ENCODE measurements at places on chromosomes 4 and X. TPM values are rescaled to one million over a fixed set of nuclear protein-coding genes. Genes with fewer than 3 reads are reported as not detected.

The XG gene
- not detected for total RNA-seq

The FGB gene
- not detected for total RNA-seq

The NUDT10 gene
- 2.0 TPM for total RNA-seq

The MAOA gene
- 6.3 TPM for total RNA-seq

The SMIM43 gene
- total RNA-seq = not detected

The MYOZ2 gene
- total RNA-seq = not detected

The SGMS2 gene
- total RNA-seq = 0.22 TPM

The TMEM31 gene
- total RNA-seq = 0.46 TPM

The KIT gene
- total RNA-seq = 0.07 TPM

GRCh38 chrX:69222103-69223090 lies 57.1 kb upstream of the PJA1 start:
- DNase-seq = peak; percentile 77

DNA sequence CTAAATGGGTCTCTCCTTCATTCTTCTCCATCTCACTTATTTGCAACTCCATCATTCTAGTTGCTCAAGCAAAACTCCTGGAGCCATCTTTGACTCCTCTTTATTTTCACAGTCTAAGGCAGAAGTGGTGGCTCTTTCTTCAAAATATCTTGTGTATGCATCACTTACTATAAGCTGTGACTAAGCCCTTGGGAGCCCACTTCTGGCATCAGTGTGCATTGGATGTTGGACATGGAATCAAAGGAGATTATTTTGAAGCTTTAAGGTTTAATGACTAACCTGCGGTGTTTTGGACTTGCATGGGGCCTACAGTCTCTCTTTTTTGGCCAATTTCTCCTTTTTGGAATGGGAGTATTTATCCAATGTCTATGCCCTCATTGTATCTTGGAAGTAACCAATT lies 276.8 kb downstream of the SPOCK3 start:
- DNase-seq = no peak

DNA sequence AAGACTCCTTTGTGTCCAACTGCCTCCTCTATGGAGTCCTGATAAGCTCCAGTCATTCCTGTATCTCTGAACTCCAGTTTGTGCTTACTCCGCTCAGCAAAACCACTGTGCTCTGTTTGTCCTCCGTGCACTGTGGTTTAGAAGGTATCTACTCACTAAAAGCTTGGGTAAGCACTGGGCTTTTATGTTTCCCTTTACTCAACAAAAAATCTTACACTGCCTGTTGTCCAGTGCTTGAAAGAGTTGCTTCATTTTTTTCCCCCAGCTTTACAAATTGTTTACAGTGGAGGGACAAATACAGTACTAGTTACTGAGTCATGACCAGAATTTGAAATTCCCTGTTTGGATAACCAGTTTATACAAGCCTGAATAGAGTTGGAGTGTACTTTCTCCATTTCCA lies 545.3 kb upstream of the FAT1 start:
- DNase-seq = no peak

DNA sequence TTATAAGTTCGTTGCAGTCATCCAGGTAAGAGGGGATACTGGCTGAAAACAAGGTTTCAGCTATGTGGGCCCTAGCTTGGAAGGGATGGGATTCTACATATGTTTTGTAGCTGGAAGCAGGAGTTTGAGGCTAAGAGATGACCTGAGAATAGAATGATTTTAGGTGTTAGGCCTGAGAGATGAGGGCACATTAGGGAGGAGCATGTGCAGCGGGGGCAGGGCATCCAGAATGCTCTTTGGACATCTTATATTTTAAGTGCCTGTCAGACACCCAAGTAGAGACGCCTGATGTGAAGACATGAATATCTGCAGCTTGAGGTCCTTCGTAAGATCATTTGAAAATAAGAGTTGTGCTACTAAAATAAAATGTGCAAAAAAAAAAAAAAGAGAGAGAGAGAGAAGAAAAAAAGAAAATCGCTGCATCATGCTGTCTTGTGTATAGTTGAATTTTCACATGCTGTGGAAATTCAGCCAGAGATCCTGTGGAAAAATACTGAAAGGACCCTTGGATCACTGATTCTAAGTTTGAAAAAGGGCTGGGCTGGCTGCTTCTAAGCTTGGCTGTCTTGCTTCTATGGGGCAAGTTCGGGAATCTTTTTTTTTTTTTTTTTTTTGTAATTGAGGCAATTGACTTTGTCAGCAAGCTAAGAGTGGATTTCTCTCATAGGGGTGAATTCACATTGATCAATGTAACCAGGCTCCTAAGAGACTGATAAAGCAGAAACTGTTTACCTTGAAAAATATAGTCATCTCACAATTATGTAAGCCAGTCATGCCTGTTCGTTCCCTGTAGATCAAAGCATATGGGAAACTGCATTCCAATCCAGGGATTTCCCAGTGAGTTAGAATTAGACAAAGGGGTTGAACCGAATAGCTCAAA lies 341.0 kb upstream of the GATB start:
- DNase-seq = no peak

- no peak for DNase-seq
These were observed 55.3 kb downstream of the ARHGAP10 start for GRCh38 chr4:147787204-147787603.

DNA sequence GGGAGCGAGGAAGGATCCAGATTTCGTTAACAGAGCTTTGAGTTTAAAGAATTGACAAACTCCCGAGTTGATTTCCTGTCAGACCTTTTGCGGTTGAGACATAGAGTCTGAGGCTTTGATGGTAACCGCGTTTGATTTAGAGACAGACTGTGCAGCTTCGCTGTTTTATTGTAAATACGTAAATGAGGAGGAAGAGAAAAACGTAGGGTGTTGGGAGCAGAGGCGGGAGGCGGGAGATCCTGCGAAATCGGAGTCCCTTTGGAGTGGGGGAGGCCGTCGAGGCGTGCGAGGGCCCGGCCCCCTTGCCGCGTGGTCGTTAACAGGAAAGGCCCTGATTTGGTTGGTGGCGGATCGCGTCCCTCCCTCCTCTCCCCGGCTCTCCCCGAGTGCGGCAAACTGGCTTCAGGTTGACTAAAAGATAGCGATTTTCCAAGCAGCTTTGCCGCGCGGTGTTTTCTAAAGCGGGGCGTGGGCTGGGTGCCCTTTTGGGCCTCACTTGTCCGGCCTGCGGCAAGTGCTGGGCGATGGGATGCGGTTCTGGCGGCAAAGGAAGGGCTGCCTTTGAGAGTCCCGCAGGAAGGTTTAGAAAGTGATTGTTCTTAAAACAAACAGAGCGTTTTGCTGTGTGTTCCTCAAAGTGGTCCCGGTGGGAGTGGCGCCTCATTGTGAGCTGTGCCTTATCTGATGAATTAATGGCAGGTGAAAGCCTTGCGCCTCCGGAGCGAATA lies 857 bp downstream of the SCML1 start:
- peak; percentile 34 for DNase-seq

- DNase-seq = no peak
These were observed 176.0 kb downstream of the SMARCA1 start for GRCh38 chrX:129347291-129347690.

DNA sequence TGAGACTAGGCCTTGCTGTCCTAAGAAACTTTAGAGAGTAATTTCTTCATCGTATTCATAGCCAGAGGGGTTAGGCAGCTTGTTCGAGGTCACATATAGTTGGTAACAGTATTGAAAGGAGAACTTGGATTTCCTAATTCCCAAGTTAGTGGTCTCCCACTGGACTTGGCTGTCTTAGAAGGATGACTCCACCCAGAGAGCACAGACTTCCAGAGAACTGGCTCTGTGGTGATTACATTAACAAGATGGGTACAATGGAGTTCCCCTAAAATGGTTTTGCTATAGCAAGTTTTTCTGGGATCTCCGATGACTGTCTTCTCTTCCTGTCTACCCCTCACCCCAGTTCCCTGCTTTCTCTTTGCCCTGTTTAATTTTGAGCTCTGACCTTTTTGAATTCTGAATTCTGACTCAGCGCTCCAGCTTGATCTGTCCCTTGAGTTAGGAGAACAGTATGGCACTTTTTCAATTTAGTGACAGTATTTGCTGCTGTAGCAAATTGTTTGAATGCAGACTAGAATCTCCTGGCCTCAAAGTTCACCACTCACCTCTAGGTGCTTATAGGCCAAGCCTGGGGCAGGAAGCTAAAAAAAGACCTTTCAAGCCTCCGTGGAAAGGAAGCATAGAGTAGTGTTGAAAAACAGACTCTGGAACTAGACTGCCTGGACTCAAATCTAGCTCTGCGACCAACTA lies 6.9 kb downstream of the MSN start:
- no peak for DNase-seq

- DNase-seq = no peak
These were observed 9.6 kb downstream of the XIAP start for GRCh38 chrX:123869488-123869887.

DNA sequence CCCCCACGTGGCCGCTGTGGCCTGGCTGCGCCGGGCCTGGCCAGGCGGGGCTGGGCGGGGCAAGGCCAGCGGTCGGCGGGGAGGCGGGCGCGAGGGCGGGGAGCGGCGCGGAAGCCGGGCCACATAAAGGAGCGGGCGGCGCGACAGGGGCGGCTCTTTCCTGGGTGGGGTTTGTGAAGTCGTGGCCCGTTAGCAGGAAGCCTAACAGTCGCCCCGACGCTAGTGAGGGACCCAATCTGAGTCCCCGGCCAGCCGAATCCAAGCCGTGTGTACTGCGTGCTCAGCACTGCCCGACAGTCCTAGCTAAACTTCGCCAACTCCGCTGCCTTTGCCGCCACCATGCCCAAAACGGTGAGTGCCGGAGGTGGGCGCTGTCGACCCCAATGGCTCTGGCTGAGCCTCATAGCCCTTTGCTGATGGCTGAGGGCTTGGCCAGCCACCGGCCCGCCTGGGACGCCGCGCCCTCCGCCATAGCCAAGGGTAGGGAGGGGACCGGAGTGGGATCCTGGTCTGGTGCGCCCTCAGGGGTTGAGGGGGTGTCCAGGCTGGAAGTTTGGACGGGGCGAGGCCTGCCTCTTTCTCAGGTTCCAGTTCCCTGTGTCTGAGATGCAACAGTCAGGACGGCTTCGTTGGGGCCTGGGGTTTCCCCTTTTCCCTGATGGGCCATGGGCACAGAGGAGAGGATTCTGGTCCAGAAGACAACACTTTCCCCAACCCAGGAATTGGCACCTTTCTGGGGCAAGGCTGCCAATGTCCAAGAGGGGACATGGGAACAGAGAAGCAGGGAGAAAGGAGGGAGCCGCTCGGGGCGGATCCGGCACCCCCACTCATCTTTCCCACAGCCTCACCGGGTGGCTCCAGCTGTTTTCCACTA lies at the start of gene MSN:
Gene MSN, plus strand, starts transcription at position 152 of the 874 bp plus-strand sequence. Its CDS starts 188 bp downstream, at position 340.
- DNase-seq = peak; percentile 84

DNA sequence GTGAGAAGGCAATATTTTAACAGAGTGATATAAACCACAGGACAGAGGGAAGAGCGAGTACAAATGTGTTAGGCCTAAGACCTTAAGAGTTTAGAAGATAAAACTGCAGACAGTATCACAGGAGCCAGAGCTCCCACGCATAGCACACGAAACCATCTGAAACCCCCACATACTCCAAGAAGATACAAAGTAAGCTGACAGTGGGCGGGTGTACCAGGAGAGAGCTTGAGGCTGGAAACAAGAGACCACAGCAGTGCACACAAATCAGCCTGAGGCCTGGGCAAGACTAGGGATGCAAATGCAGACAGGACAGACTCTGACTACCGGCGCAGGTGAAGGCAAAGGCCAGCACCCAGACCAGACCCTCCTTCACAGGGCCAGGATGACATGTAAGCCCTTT lies 54.1 kb upstream of the ARHGAP24 start:
- no peak for DNase-seq

GRCh38 chrX:115696939-115697338 lies 136.0 kb downstream of the PLS3 start:
- no peak for DNase-seq

DNA sequence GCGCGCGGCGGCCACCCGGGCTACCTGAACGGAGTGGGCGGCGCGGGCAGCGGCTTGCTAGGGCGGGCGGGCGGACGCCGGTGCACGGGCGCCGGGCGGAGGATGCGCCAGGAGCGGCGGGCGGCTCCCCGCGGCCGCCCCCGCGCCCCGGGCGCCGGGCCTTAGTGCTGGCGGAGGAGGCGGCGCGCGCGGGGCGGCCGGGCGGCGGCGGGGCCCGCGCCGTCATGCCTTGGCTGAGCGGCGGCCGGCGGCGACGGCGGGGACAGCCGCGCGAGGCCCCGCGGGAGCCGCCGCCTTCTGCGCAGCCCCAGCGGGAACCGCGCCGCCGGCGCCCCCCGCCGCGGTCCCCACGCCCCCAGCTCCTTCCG lies 48.2 kb downstream of the CLDN34 start:
- no peak for DNase-seq

GRCh38 chr4:123477711-123478209 lies 81.2 kb downstream of the SPRY1 start:
- DNase-seq = peak; percentile 65

- peak; percentile 91 for DNase-seq
These were observed 5.6 kb downstream of the FLNA start for GRCh38 chrX:154368630-154369448.

DNA sequence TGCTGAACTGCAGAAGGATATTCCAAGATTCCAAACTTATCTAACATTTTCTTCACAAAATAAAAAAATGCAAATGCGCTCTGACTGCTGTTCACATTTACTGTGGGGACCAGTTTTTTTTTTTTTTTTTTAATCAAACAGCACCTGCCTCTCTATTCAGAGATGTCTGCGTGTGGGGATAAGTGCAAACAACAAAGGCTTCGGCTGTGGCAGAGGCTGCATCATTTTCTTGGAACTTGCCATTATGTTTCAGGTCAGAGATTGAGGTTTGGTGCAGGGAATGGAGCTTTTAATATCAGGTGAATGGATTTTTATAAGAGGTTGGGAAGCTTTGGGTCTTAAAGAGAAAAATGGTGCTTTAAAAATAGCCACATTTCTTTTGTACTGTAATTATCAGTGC lies 78.2 kb upstream of the TET2 start:
- no peak for DNase-seq

GRCh38 chr4:83362492-83363329 lies 28.1 kb upstream of the HPSE start:
- no peak for DNase-seq

- DNase-seq = no peak
These were observed 53.5 kb upstream of the SPANXN3 start for GRCh38 chrX:143570782-143571181.

DNA sequence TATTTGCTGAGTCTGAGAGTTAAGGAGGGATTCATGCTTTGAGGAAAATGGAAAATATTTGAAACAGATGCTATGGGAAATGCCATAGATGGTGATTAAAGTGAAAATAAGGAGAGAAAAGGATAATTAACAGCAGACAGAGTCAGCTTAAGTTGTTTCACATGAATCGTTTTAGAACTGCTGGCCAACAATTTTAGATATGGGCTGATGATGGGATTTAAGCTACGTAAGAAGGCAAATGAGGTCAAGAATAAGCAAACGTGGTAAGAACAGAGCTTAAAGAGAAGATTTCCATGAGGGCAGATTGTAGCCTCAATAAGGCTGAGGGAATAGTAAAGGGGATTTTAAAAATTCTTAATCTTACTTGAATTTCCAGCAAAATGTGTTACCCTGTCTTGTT lies 77.9 kb downstream of the MFAP3L start:
- DNase-seq = no peak

GRCh38 chr4:24932515-24933225 lies 19.8 kb upstream of the CCDC149 start:
- no peak for DNase-seq
